ENCODE measurements at places on chromosomes 12 and 14.

GRCh38 chr14:95664066-95664465, 22.2 kb upstream of the TCL1B start:
- no peak for DNase-seq

DNA sequence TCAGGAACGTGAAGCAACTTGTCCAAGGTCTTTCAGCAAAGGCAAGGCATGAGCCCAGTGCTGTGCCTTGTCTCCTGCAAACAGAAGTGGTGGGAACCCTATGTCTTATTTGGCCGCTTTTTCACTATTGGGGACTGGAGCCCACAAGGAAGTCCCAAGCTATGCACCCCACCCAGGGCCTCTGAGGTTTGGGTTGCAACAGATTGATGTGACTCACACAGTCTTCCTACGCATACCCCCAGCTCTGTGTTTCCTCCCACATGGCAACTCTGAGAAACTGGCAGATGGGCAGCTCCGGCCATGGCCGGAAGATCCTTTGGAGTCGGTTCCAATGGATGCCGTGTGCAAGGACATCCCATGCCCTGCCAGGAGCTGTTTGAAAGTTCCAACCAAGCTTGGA, 28.3 kb upstream of the CMKLR1 start:
- no peak for DNase-seq

DNA sequence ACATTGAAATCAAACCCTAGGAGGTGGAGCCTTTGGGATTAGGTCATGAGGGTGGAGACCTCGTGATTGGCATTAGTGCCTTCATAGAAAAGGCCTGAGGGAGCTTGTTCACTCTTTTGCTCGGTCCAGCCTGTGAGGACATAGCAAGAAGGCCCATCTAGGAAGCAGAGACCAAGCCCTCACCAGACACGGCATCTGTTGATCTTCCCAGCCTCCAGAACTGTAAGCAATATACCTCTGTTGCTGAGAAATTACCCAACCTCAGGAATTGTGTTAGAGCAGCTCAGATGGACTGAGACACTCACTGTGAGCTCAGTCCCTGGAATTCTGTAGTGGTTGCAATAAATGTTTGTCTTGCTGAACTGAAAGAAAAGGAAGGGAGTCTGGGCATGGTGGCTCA, 116.2 kb upstream of the MAP1LC3B2 start:
- DNase-seq = no peak

GRCh38 chr12:108890208-108890607, 10.3 kb downstream of the DAO start:
- no peak for DNase-seq

DNA sequence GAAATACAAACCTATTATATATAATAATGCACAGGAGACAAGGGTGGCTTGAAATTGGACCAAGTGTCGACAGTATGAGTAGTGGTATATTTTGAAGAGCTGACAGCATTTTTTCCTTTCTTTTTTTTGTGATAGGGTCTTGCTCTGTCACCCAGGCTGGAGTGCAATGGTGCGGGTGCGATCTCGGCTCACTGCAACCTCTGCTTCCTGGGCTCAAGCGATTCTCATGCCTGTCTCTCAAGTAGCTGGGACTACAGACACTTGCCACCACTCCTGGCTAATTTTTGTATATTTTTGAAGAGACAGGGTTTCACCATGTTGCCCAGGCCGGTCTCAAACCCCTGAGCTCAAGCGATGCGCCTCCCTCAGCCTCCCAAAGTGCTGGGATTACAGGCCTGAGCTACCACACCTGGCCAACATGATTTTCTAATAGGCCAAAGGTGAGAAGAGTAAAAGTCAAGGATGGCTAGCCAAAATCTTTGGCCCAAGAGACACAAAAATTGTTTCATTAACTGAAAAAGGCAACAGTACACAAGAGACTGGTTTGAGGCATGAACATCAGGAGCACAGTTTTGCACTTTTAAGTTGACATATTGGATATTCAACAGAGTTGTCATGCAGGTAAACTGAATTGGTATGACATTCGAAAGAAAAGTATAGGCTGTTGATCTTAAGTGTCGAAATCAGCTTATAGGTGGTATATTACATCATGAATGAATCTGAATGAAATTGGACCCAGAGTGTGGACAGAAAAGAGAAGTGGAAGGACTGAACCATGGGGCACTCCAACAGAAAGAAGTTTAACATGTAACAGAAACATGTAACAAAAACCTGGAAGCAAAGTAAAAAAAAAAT, 12.5 kb downstream of the HNRNPC start:
- no peak for DNase-seq

- DNase-seq = no peak
Measured at GRCh38 chr12:56529656-56530055, 8.0 kb downstream of the RBMS2 start.

All from Caco-2 (cell line).